ENCODE measurements at places on chromosomes 6 and 20. TPM values are rescaled to one million over a fixed set of nuclear protein-coding genes. Genes with fewer than 3 reads are reported as not detected.

Gene SMOC2
- 4.5 TPM for polyA plus RNA-seq

Gene QKI
- 51.2 TPM for polyA plus RNA-seq

Gene STMND1
- not detected for polyA plus RNA-seq

Gene KIAA0408
- 4.9 TPM for polyA plus RNA-seq

Gene FAM209A
- polyA plus RNA-seq = 0.79 TPM

Gene MDFI
- 5.5 TPM for polyA plus RNA-seq

Gene NDRG3
- 24.4 TPM for polyA plus RNA-seq

Gene ADGB
- polyA plus RNA-seq = not detected

Gene PPP1R14C
- polyA plus RNA-seq = not detected

Gene LY86
- 0.28 TPM for polyA plus RNA-seq

Gene CRISP2
- not detected for polyA plus RNA-seq

Gene ZBTB12
- 2.2 TPM for polyA plus RNA-seq

Gene NKAIN4
- not detected for polyA plus RNA-seq

Gene TCF15
- 0.35 TPM for polyA plus RNA-seq

Gene TNXB
- 5.3 TPM for polyA plus RNA-seq

Gene DPPA5
- polyA plus RNA-seq = not detected

Gene RXRB
- polyA plus RNA-seq = 22.7 TPM
